ENCODE measurements at places on chromosomes 7 and 10.

DNA sequence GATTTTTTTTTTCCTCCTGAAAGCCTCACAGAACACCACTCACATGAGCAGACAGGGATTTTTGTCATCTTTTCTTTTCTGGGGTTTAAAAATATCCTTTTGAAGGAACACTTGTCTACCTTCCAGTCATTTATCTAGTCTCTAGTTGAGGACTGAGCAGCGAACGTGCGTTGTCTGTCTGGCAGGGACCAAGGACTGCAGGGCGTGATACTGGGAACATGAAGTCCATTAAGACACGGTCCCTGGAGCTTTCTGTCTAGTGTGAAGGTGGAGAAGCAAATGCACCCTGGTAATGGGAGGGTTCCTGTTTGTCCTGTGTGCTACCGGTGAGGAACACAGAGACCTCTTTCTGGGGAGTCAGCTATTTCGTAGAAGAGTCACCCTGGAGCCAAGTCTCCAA is 207.4 kb downstream of the TMEM178B start:
- H3K27me3 ChIP-seq, result peaks cover 2% of the 10 kb centered on the region
- H3K27ac ChIP-seq, result no peak overlapping the region
- no peak for DNase-seq
- no peak overlapping the region for H3K4me3 ChIP-seq
- peaks cover 22% of the 10 kb centered on the region for H3K4me1 ChIP-seq

DNA sequence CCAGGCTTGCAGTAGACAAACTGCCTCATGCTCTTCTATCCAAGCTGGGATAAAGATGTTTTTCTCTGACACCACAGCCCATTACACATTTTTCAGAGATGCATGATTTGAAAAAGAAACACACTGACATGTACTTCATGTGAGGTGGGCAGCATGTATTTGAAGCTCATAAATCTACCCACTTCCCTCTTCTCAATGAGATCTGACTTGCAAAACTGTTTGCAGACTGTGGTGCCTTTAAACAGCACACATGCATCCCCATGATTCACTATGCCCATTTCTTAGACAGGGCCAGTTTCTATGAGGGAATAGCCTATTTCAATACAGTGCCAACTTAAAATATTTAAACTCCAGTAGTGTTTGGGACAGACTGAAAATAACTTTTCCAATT is 109.8 kb downstream of the GLI3 start:
- no peak overlapping the region for H3K27ac ChIP-seq
- H3K36me3 ChIP-seq, result no peaks in the 10 kb centered on the region
- no peak for DNase-seq
- no peaks in the 10 kb centered on the region for H3K4me1 ChIP-seq
- no peak overlapping the region for H3K4me3 ChIP-seq
- H3K27me3 ChIP-seq, result no peaks in the 10 kb centered on the region

GRCh38 chr10:4073912-4074311 is 288.9 kb upstream of the KLF6 start:
- H3K27ac ChIP-seq, result no peak overlapping the region
- H3K27me3 ChIP-seq, result no peaks in the 10 kb centered on the region
- no peak for DNase-seq
- peaks cover 5% of the 10 kb centered on the region for H3K36me3 ChIP-seq

- DNase-seq, result no peak
- H3K27me3 ChIP-seq, result peaks cover 6% of the 10 kb centered on the region
- H3K27ac ChIP-seq, result no peak overlapping the region
- no peaks in the 10 kb centered on the region for H3K4me1 ChIP-seq
- H3K36me3 ChIP-seq, result no peaks in the 10 kb centered on the region
These were observed 55.5 kb upstream of the CALD1 start for GRCh38 chr7:134723892-134724291.

GRCh38 chr7:108515630-108516029 is 10.3 kb downstream of the PNPLA8 start:
- no peaks in the 10 kb centered on the region for H3K27me3 ChIP-seq
- no peaks in the 10 kb centered on the region for H3K4me1 ChIP-seq
- H3K36me3 ChIP-seq, result peaks cover 44% of the 10 kb centered on the region
- DNase-seq, result no peak
- H3K4me3 ChIP-seq, result no peak overlapping the region
- H3K27ac ChIP-seq, result no peak overlapping the region

DNA sequence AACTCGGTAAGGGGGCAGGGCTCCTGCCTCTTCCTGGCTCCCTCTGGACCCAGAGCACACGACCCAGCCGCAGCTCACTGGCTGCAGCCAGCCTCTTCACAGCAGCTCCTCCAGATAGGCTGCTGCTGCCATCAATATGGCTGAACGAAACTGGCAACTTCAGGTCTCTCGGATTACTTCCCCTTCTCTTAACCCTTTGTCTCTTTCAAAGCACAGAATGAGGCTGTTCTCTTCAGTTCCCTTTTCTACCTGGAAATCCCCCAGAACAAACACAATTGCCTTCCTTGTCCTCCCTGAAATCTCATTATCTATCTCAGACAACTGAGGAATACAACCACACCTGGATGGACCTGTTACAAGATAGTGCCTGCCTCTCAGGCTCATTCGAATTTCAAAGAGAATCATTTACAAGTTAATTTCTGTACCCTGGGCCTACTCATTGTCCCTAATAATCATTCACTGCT is 193.4 kb upstream of the MBL2 start:
- no peaks in the 10 kb centered on the region for H3K36me3 ChIP-seq
- no peak for DNase-seq
- no peaks in the 10 kb centered on the region for H3K4me1 ChIP-seq
- no peak overlapping the region for H3K4me3 ChIP-seq
- no peak overlapping the region for H3K27ac ChIP-seq
- H3K27me3 ChIP-seq, result no peaks in the 10 kb centered on the region

- no peak for DNase-seq
- no peaks in the 10 kb centered on the region for H3K4me1 ChIP-seq
- H3K36me3 ChIP-seq, result no peaks in the 10 kb centered on the region
- no peaks in the 10 kb centered on the region for H3K27me3 ChIP-seq
These were observed 182.2 kb downstream of the HTR7 start for GRCh38 chr10:90675621-90676020.

DNA sequence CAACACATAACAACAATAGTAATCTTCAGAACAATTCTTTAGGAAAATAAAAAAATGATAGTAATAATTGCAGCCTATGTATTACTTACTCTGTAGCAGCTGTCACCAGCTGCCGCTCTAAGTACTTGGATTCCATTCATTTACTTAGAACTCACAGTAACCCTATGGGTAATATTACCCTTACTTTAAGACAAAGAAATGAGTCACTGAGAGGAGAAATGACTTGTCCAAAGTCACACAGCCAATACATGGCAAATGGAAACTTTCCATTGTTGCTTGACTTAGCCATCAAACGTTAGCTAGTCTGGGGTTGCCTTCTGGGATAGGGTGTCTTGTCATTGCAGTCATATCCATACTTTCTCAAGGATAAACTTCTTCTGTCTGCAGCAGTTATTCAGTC is 3.6 kb downstream of the CCNY start:
- DNase-seq, result no peak
- peaks cover 10% of the 10 kb centered on the region for H3K36me3 ChIP-seq
- H3K27ac ChIP-seq, result peak overlapping the region; percentile 85
- peak overlapping the region; percentile 25 for H3K4me3 ChIP-seq
- peaks cover 74% of the 10 kb centered on the region for H3K4me1 ChIP-seq

GRCh38 chr7:92366730-92367129 is 80.6 kb upstream of the GATAD1 start:
- H3K4me1 ChIP-seq, result no peaks in the 10 kb centered on the region
- peaks cover 24% of the 10 kb centered on the region for H3K36me3 ChIP-seq
- no peak for DNase-seq
- no peak overlapping the region for H3K27ac ChIP-seq
- no peaks in the 10 kb centered on the region for H3K27me3 ChIP-seq

DNA sequence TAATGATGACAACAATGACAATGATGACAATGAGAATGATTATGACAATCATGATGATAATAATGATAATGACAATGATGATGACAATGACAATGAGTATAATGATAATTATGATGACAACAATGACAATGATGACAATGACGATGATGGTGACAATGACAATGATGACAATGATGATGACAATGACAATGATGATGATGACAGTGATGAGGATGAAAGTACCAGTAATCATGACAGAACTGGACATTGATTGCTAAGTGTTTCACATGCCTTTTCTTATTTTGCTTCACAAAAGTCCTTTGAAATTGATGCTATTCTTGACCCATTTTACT is 1106.0 kb upstream of the AUTS2 start:
- no peak overlapping the region for H3K27ac ChIP-seq
- H3K36me3 ChIP-seq, result no peaks in the 10 kb centered on the region
- H3K4me3 ChIP-seq, result no peak overlapping the region
- H3K4me1 ChIP-seq, result no peaks in the 10 kb centered on the region
- DNase-seq, result no peak
- no peaks in the 10 kb centered on the region for H3K27me3 ChIP-seq

DNA sequence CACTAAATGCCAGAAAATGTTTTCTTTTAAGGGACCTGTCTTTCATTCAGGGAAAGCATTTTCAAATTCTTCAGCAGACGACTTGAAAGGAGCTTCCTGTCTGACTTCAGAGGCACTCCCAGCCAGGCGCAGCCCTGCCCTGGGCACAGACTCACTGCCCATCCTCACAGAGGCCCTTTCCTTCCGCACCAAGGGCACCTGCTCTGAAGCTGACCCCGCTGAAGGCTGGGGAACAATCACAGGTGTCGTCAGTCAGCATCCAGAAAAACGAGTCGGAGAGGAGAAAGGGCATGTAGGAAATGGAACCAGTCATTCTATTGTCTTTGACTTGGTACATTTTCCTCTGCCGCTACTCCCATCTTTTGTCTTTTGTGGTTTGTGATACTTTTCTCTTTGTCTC is 125.3 kb upstream of the PARD3 start:
- no peaks in the 10 kb centered on the region for H3K4me1 ChIP-seq
- H3K36me3 ChIP-seq, result no peaks in the 10 kb centered on the region
- DNase-seq, result no peak

DNA sequence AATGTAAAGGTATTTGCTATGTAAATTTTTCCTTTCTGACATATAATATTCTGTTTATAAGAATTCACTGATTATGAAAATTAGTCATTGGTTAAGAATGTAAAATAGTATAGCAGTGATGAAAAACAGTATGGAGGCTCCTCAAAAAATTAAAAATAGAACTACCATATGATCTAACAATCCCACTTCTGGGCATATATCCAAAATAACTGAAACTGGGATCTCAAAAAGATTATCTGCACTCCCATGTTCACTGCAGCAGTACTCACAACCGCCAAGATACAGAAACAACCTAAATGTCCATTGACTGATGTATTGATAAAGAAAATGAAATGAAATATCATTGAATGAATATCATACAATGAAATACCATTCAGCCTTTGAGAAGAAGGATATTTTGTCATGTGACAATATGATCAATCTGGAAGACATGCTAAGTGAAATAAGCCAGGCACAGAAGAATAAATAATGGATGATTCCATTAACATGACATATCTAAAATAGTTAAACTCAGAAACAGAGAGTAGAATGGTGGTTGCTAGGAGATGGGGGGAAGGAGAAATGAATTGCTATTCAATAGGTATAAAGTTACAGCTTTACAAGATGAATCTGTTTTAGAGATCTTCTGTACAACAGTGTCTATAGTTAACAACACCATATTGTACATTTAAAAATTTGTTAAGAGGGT is 14.0 kb downstream of the C10orf88 start:
- peaks cover 25% of the 10 kb centered on the region for H3K36me3 ChIP-seq
- no peak for DNase-seq
- no peaks in the 10 kb centered on the region for H3K27me3 ChIP-seq
- no peak overlapping the region for H3K4me3 ChIP-seq

All from activated T-helper 1 cell treated with anti-CD3 and anti-CD28 coated beads, Interleukin-12 subunit alpha, Interleukin-12 subunit beta, Interleukin-2, Interleukin-4 antibody, amounts not matched to agents 30 ng/mL and 10 ng/mL and 1 ng/mL, durations not matched to agents 14 hours and 24 hours and 36 hours (primary cell).